Kasumi-1 (cell line): ENCODE measurements at places on chromosomes 5 and 9.

DNA sequence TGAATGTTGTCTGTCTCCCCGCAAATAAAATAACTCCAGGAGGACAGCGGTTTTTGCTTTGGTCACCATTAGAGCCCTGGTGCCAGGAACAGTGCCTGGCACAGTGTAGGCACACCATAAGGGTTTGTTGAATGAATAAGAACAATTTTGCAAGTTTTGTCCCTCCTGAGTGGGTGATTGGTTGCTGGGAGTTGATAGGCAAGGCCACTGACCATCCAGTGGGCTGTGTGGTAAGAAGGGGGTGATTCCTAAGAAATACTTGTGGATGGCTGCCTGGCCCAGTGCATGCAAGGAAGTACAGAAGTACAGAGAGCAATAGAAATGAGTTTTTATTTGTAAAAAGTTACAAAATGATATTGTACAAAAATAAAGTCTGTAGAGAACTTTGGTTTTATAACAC lies 27.5 kb downstream of the GDNF start:
- DNase-seq = no peak

- DNase-seq = no peak
Observed at GRCh38 chr9:36250079-36250478, 8.2 kb downstream of the GNE start.

GRCh38 chr5:59174248-59174844 lies 591.5 kb downstream of the RAB3C start:
- DNase-seq = peak; percentile 78

- DNase-seq = no peak
Observed at GRCh38 chr5:142079306-142079721, 29.3 kb upstream of the NDFIP1 start.

- DNase-seq = no peak
Observed at GRCh38 chr5:16737620-16738364, 121.0 kb upstream of the RETREG1 start.

- no peak for DNase-seq
Observed at GRCh38 chr5:54667136-54667535, 149.6 kb downstream of the SNX18 start.
